ENCODE measurements at places on chromosomes 2 and 18.

DNA sequence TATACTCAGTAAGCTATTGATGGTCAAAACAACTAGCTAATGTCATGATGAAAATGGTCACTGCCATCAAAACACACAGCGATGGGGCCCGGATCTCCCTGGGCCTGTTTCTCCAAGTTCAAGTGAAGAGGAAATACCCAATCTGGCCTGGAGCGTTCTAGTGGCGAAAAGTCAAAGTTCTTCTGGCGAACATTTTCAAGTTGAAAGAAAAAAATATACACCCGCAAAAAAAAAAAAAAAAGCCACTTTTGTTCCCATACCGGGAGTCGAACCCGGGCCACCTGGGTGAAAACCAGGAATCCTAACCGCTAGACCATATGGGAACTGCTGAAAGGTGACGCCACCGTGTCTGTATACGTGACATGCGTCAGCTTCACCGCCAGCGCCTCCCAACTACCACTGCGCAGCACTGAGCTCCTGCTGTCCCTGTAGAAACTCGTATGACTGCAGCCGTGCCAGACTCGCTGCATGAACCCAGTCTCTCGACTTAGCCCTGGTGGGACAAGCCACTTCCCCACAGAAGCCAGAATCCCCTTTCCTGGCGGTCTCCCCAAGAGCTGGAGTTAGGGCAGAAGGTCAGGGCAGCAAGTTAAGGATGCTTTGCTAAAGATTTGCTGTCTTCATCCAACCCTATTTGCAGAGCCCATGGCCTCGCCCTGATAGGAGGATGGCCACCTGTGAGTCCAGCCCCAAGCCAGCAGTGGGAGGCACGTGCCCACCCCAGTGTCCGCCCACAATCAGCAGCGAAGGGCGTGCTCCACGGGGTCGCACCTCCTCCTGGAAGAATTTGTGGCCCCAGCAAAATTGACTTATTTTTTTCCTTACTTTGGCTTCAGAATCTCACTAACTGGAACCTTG lies 5.6 kb upstream of the IMP4 start:
- peak; percentile 83 for DNase-seq

DNA sequence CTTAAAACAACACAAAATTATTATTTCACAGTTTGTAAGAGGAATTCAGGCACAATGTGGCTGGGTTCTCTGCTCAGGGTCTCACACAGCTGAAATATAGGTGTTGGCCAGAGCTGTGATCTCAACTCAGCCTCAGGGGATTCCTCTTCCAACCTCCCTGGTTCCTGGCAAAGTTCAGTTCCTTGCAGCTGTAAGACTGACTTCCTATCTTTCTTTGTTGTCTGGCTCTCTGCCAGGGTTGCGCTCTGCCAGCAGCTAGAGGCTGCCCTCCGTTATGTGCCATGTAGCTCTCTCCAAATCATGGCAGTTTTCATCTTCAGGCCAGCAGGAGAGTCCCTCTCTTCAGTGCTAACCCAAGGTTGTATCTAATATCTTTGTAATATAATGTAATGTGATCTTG lies 272.5 kb upstream of the KCNJ3 start:
- DNase-seq: peak; percentile 63

DNA sequence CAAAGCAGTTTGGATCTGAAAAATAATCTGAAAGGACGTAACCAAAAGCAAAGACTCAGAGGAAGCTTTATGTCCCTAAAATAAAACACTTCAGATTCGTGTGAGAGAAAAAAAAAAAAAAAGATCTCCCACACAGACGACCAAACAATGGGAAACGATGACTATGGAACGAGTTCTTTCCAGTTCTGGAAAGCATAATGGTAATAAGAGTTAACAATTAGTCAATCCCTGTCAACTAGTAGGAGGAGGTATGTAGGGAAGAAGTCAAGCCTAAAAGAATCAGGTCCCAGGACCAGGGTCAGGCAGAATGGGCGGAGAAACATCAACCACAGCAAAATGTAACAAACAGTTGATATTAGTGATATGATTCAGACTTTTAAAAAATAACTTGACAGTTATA lies 170.3 kb upstream of the SETBP1 start:
- DNase-seq: no peak

DNA sequence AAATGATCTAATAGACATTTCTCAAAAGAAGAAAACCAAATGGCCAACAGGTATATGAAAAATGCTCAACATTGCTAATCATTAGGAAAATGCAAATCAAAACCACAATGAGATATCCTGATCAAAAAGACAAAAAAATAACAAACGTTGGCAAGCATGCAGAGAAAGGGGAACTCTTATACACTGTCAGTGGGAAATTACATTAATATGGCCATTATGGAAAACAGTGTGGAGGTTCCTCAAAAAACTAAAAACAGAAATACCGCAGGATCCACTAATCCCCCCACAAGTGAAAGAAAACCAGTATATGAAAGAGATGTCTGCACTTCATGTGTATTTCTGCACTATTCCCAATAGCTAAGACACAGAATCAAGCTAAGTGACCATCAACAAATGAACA lies 57.7 kb upstream of the CTIF start:
- DNase-seq: no peak

DNA sequence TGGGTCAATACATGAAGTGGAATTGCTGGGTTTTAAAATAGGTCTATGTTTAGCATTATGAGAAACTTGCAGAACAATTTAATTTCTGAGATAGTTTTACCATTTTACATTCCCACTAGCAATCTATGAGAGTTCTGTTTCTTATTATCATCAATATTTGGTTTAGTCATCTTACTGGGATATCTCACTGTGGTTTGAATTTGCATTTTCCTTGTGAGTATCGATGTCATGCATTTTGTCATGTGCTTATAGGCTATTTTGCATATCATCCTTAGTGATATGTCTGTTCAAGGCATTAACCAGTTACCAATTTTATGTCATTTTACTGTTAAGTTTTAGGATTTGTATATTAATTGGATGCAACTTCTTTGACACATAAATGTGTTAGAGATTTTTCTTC lies 204.4 kb downstream of the MCFD2 start:
- no peak for DNase-seq
